ENCODE measurements at places on chromosomes 2 and 18.

DNA sequence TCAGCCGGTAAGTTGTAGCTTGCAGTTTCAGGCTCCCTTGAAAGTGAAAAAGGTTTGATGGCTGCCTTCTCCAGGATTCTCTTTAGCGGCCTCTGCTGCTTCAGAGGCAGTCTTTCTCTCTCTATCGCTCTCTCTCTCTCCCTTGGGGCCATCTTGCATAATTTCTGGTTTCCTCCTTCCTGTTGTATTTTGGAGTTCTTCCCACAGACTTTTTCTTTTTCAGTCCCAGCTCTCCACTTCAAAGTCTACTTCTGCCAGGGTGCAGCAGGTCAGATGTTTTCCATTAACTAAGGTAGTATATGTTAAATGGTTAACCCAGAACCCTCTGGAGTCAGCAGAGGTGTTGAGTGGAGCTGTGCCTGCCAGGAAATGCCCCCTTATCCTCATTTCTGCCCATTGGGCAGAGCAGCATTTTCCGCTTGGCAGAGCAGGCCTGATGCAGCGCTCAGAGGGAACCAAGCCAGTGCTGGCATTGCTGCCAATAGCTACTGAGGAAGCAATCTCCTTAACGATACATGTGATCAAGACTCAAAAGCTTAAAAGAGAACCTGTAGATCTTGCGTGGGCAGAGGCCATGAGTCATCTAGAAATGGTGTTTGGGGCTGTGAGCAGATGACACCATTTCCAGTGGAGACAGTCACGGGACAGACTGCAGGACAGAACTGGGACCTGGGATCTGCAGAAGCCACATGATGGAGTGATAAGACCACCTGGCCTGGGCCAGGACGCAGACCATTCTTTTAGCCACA, 20.8 kb downstream of the DBI start:
- no peak for DNase-seq

DNA sequence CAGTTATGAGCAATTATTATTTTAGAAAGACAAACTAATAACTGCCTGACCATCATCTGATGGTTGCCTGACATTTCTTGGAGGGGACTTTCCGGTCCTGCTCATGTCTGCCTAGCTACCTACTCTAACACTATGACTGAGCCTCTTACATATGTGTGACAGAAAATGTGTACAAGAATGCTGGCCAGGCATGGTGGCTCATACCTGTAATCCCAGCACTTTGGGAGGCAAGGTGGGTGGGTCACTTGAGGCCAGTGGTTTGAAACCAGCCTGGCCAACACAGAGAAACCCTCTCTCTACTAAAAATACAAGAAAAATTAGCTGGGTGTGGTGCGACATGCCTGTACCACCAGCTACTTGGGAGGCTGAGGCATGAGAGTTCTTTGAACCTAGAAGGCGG, 666.3 kb downstream of the KCNJ3 start:
- DNase-seq = no peak

- no peak for DNase-seq
Observed at GRCh38 chr2:37790019-37790418, 118.6 kb upstream of the CDC42EP3 start.

DNA sequence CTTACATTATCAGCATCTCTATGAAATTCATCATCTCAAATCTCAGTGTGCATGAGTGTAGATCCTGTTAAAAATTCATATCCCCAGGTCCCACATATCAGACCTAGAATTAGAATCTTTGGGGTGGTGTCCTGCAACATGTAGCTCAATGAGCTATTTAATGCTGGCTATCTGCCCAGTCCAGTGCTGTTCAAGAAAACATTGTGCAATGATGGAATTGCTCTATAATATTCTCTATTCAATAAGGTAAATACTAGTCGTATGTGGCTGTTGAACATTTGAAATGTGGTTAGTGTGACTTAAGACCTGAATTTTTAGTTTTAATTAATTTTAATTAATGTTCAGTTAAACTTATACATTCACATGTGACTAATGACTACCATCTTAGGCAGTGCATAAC, 127.4 kb downstream of the NOL4 start:
- DNase-seq = no peak

- no peak for DNase-seq
Observed at GRCh38 chr2:138029276-138029675, 65.0 kb downstream of the HNMT start.

DNA sequence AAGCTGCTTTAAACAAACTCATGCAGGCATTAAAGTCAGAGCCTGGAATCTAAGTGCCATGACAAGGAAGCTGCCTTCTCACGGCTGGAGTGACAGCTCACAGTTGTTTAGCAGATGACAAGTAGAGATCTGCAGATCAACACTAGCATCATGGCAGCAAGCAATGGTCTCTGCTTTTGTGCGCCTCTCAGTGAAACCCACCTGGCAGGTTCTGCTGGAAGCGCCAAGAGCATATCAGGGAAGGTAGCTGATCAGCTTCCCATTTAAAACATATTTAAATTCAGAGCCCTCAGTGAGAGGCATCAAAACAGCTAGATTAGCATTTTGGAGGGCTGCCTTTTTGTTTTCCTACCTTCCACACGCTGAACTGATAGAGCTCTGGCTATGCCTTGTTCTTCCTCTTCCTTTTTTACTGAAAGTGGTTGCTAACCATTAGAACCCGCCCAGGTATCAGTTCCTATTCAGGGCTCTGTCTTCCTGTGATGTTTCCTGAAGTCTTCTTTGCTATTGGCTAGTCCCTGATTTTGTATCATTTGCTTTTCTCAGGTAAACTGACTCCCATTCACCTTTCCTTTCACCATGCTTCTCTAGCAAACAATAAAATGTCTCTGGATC, 70.8 kb downstream of the TMEM200C start:
- no peak for DNase-seq

- no peak for DNase-seq
Observed at GRCh38 chr2:236306825-236307540, 42.8 kb upstream of the ASB18 start.

DNA sequence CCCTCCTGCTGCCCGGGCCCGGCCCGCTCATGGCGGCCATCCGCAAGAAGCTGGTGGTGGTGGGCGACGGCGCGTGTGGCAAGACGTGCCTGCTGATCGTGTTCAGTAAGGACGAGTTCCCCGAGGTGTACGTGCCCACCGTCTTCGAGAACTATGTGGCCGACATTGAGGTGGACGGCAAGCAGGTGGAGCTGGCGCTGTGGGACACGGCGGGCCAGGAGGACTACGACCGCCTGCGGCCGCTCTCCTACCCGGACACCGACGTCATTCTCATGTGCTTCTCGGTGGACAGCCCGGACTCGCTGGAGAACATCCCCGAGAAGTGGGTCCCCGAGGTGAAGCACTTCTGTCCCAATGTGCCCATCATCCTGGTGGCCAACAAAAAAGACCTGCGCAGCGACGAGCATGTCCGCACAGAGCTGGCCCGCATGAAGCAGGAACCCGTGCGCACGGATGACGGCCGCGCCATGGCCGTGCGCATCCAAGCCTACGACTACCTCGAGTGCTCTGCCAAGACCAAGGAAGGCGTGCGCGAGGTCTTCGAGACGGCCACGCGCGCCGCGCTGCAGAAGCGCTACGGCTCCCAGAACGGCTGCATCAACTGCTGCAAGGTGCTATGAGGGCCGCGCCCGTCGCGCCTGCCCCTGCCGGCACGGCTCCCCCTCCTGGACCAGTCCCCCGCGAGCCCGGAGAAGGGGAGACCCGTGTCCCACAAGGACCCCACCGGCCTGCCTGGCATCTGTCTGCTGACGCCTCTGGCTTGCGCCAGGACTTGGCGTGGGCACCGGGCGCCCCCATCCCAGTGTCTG, 767 bp downstream of the RHOB start:
- peak; percentile 3 for DNase-seq

DNA sequence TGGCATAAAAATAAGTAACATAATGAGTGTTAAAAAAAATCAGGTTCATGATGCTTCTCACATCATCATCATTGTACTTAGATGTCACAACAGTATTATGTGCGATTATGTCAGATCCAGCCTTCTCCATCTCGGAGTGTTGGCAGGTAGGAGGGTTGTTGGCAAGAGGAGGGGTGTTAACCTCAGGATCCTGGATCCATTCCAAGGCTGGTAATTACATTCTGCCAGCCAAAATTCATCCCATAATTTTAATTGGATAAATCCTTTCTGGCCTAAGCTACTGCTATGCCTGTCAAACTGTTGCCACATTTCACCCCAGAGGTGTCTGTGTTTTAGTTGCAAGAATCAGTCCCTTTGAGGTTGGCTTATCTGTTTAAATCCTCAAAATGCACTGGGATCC, 891 bp upstream of the FTCDNL1 start:
- no peak for DNase-seq

GRCh38 chr2:68388772-68389171, 23.7 kb downstream of the PLEK start:
- DNase-seq = no peak

- no peak for DNase-seq
Observed at GRCh38 chr2:121480826-121481225, 49.9 kb upstream of the RNU4ATAC start.
